ENCODE measurements at places on chromosomes 12 and 14.

- no peak for DNase-seq
Measured at GRCh38 chr12:122368361-122369073, 54.0 kb downstream of the CLIP1 start.

GRCh38 chr12:70244409-70244808 is 1.2 kb downstream of the CNOT2 start:
- DNase-seq = no peak

DNA sequence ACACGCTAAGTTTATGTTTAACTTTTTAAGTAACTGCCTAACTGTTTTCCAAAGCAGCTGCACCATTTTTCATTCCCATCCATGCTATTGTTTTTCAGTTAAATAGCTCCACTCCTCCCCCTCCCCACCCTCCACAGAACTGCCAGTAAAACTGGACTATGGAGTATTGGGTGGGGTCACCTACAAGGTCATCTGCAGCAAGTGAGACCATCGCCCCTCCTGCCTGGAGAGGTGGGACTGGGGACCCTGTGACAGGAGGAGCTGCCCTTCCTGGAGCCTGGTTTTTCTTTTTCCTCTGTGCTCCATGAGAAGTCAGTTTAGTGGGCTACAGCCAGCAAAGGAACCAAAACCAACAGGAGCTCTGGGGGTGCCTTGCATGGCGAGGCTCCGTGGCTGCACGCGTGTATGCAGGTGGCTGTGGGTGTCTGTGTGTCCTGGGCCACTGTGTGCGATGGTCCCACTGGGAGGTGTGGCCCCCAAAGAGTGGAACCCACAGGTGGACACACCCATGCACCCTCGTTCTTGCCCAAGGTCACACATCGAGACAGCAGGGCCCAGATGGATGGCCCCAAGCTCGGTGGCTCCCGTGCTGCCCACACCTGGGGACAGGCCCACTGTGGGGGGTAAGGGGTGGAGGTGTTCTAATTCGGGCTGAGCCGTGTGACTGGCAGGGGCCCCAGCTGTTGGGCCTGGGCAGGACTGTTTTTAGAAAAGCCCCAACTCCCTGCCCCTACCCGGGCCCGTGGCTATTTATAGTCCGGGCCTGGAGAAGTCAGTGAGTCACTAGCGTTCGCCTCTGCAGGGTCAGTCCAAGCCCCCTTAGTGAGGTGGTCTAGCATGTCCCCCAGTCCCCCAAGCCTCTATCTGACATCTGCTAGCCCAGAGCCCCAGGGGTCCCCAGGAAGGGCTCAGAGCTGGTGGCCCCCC is 2.3 kb upstream of the ADSS1 start:
- no peak for DNase-seq

- no peak for DNase-seq
Measured at GRCh38 chr12:113914806-113915205, 51.3 kb downstream of the RBM19 start.

DNA sequence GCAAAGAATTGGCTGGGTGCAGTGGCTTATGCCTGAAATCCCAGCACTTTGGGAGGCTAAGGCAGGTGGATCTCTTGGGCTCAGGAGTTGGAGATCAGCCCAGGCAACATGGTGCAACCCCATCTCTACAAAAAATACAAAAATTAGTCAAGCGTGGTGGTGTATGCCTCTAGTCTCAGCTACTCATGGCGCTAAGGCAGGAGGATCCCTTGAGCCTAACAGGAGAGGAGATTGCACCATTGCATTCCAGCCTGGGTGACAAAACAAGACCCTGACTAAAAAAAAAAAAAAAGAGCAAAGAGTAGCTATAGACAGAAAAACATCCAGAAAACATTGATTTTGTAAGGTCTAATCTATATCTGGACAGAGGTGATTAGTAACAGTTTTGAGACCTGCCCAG is 25.0 kb downstream of the KIF21A start:
- no peak for DNase-seq

- no peak for DNase-seq
Measured at GRCh38 chr12:264269-264668, 1.6 kb upstream of the SLC6A13 start.

- DNase-seq = no peak
Measured at GRCh38 chr12:110636516-110636915, 22.6 kb downstream of the TCTN1 start.

Data from renal cortex interstitium (tissue), 15 donors.